ENCODE measurements at places on chromosomes 2 and 18.
A peak's percentile ranks its signal among the peaks of the same experiment; 100 is the strongest.

GRCh38 chr2:30527411-30527810 is 80.4 kb downstream of the LCLAT1 start:
- DNase-seq, result no peak

DNA sequence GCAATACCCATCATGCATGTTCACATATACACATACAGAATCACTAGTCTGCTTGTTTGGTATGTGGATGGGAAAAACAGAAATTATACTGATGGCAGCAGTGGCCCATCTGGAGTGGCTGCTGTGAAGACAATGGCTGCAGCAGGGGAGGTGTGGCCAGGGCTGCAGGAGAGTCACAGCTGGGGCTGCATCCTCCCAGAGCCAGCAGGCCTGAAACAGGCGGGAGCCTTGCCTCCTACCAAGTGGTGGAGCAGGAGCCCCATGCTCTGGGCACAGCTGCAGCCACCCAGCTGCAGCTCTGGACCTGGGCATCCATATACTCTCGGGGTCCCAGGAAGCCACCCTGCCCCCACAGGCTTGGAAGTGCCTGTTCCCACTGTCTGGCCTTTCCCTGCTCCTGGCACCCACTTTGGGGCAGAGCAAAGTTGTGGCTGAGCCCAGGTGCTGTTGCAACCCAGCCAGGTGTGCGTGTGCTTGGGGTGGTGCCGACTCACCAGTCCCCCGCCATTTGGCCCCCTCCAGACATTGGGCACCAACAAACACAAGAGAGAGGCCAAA is 136.6 kb downstream of the SPAG16 start:
- no peak for DNase-seq

- peak; percentile 81 for DNase-seq
Measured at GRCh38 chr2:190763901-190764514, 115.1 kb downstream of the NAB1 start.

- no peak for DNase-seq
Measured at GRCh38 chr2:200670313-200670712, 84.5 kb downstream of the AOX1 start.

- no peak for DNase-seq
Measured at GRCh38 chr2:99477054-99477453, 12.8 kb downstream of the REV1 start.

- DNase-seq, result no peak
Measured at GRCh38 chr2:190443778-190444481, 35.8 kb downstream of the MFSD6 start.

- no peak for DNase-seq
Measured at GRCh38 chr2:64609942-64610281, 43.8 kb downstream of the SERTAD2 start.

DNA sequence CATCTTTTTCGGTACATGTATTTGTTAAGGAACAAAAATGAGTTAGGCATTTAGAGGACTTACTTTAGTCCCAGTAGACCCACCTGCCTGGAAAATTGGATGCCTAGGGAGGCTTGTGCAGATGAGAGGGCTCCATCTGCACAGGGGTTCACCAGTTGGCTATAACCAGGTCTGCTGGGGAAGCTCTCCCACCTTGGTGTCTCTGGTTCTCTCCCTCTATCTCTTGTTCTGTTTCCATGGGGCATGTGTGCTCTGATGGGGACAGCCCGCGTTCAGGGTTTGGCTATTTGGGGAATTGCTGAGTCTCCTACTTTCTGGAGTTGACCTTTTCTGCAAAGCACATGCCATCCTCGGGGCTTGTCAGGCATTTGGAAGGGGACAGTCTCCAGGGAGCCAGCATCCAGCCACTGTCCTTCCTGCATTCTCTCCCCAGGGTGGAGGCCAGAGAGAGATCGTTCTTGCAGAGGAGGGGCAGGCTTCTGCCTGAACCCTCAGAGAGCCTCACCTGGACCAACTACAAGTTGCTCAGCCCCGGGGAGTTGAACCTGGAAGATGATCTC is 157.3 kb downstream of the KLHL29 start:
- DNase-seq, result no peak

DNA sequence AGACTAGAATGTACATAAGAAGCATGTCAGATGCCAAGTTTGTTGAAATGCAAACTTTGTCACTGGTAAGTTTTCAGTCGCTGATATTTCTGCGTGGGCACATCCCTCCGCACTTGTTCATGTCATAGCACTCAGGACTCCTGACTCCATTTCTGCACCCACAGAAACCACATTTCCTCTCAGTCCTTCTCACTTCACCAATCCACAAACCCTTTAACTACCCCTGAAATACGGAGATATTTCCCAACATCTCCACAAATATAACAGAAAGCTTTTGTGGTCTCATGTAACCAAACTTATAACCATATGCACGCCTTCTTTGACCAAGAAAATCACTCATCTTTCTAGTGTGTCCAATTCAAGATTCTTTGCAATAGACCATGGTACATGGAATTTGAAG is 276.9 kb upstream of the ERBB4 start:
- DNase-seq, result no peak

DNA sequence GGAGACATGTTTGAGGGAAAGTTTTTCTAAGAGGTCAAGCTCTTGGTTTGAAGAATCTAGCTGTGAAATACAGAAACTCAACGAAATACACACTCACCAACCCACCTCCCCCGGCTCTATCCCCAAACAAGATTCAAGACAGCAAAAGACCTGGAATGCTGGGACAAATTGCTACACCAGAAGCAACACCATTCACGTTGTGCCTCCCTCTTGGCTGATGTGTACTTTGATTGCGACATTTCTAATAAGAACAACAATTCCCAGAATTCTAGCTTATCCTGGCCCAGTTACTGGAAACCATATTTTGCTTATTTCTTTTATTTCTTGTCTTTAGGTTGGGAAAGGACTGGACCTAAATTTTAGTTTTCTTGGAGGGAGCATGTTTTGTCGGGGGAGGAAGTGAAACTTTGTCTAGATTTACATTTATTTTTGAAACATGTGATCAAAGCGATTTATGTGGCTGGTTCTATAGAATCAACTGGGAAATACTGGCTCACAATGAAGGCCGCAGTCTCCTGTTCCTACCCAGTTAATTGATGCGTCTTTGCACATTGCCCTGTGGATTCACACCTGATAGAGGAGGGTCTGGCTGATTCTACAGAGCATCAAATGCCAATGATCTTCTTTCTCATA is 29.6 kb upstream of the LPIN1 start:
- no peak for DNase-seq

DNA sequence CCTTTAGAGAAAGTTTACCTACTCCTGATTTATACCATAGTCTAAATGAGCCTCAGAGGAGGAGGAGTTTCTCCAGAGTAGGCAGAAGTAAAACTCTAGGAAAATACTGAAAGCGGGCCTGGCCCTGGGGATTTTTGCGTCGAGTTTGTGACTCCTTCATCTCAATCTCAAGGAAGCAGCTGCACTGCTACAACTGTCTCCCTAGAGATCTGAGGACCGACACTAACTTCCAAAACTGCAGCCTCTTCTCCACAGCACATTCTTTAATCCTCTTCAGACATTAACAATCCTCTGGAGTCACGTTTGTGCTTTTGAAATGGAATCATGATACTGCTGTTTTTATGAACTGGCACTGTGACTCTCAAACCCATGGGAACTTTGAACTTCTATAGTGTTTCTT is 281.4 kb downstream of the KCNS3 start:
- DNase-seq, result no peak

GRCh38 chr2:17869128-17869527 is 9.3 kb upstream of the KCNS3 start:
- no peak for DNase-seq

DNA sequence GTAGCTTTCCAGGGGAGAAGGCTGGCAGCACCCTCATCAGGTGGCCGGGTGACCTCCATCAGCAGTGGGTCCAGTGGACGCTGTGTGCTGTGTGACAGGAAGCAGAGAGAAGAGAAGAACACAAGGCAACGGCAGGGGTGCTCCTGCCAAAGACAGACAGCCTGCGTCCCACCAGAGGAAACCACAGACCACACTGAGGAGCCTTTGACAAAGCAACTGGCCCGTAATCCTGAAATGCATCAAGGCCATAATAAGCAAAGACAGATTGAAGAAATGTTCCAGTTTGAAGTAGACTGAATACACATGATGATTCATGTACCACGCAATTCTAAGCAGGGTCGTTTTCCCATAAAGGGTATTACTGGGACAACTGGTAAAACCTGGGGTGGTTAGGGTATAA is 172.4 kb downstream of the FBXO15 start:
- DNase-seq, result no peak

GRCh38 chr2:157158111-157158510 is 99.4 kb upstream of the GALNT5 start:
- DNase-seq, result no peak

- DNase-seq, result no peak
Measured at GRCh38 chr2:229914171-229914570, 7.6 kb downstream of the TRIP12 start.

- no peak for DNase-seq
Measured at GRCh38 chr18:12041561-12041960, 52.1 kb upstream of the ANKRD62 start.

- DNase-seq, result no peak
Measured at GRCh38 chr2:239204876-239205468, 195.8 kb downstream of the HDAC4 start.

DNA sequence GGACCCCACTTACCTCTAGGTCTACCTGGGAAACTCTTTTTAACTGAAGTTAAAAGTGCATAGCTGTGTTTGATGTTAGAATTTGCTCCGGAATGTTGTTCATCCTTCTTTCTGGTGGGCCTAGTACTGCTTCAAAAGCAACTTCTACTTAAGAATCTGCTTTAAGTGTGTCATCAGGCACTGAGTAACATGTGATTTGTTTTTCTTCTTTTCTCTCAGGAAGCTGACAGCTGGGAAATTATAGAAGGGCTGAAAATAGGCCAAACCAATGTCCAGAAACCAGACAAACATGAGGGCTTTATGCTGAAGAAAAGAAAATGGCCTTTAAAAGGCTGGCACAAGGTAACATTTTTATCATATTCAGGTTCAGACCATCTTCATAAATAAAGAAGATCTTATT is 122.9 kb downstream of the PRKRA start:
- no peak for DNase-seq
